Ascending aorta (tissue), 2 donors: ENCODE measurements at places on chromosomes 13 and 19.
A peak's percentile ranks its signal among the peaks of the same experiment; 100 is the strongest.

GRCh38 chr13:52786766-52787165, 47.1 kb upstream of the CNMD start:
- DNase-seq = no peak

DNA sequence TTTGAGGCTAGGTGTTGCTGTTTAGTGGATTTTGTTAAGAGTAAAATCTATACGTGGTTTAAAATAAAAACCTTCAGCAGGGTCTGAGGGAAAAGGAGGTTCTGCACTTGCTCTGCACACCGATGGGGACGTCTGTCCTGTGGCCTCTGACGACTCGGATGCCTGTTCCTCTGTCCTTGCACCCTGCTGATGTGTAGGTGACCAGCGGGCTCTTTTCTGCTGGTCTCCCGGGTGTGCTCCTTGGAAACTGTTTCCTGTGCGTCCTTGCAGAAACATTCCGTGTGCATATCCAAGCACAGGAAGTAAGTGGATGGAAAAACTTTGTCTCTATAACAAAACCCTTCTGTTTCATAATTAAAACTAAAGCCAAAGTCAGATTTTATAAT, 3.8 kb downstream of the ATP4B start:
- DNase-seq = no peak

- peak; percentile 73 for DNase-seq
Measured at GRCh38 chr13:99605420-99606323, 104.4 kb downstream of the TM9SF2 start.

DNA sequence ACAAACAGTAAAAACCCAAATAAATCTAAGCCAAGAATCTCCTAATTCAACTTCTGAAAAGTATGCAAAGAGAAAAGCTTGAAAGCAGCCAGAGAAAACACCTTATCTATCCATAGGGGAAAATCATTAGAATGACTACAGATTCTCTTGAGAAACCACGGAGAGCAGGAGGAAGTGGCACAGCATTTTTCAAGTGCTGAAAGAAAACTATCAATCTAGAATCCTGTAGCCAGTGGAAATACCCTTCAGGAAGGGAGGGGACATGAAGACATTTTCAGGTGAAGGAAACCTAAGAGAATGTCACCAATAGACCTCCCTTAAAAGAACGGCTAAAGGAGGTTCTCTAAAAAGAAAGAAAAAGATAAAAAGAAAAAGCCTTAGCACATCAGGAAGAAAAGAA, 66.2 kb upstream of the XPO4 start:
- no peak for DNase-seq

- DNase-seq = peak; percentile 42
Measured at GRCh38 chr13:26996965-26997752, 174.5 kb downstream of the USP12 start.
